ENCODE measurements at places on chromosomes 7 and 10.

- DNase-seq: no peak
Observed at GRCh38 chr10:70232155-70232858, 922 bp downstream of the PPA1 start.

- no peak for DNase-seq
Observed at GRCh38 chr7:129780974-129781927, 169.7 kb downstream of the NRF1 start.

- DNase-seq: peak; percentile 31
Observed at GRCh38 chr7:51139796-51140195, 176.8 kb downstream of the COBL start.

- no peak for DNase-seq
Observed at GRCh38 chr10:129421399-129422010, 45.5 kb upstream of the MGMT start.

DNA sequence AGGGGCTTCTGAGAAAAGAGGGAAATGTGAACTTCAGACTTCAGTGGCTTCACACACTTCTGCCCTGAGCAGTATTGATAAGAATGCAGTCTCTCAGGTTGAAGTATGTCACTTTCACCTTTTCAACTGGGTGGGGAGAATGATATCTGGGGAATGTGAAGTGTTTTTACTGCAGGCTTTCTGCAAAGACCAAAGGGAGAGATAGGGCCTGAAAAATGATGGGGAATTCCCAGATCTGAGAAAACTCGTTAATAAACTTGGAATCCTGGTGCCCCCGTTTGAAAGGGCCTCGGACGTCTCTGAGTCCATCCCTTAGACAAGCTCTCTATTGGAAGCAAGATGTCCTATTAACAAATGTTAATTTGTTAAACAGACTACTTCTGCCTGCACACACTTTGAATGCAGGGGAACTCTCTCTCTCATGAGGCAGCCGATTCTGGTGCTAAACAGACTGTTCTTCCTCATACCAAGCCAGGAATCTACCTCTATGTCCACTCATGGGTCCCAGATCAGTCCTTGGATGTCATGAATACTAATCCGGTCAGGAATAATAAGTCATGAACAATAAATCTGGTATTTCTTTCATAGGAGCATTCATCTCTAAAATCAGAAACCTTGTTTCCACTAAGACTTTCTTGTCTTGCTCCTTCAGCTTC, 193.6 kb downstream of the JCAD start:
- DNase-seq: no peak

DNA sequence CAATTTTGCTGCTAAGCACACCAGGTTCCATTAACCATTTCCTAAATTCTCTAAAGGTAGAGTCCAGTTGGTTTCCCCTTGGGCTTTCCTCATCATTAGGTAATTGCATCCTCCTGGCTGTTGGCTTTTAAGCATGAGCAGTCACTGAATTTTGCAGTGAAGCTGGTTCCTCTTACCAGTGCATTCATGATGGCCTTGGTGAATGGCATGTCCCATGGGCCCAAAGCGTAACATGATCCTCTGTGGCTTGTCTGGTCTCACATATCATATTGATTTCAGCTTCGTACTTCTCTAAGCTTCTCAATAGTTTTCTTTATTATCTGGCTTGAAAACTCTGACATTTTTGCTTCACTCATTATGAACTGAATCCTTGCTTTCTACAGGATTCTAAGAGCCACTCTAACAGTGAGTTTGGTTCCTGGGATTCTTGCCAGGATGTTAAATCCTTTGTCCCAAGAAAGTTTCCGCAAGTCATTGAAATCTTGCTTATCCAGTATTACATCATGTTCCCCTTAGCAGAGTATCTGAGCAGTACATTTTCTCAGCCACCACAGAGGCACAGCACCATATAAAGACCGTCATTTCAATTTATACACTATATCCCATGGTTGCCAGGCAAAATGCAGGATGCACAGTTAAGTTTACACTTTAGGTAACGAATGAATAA, 134.2 kb downstream of the PTN start:
- DNase-seq: no peak

DNA sequence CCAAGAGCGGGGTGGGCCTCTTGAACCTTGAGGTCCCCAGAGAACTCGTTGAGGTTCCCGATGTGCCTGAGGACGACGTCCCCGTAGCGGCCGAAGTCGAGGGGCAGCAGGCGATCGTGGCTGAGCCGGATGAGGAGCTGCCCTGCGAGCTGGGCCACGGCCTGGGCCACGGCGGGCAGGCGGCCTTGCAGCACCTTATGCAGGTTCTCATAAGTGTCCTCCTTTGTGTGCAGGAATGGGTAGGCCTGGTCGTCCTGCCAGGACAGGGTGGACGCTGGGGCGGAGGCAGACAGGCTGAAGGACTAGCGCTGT, 14.2 kb downstream of the TFR2 start:
- no peak for DNase-seq

- peak; percentile 67 for DNase-seq
Observed at GRCh38 chr7:105388356-105389087, at the start of gene SRPK2. Gene SRPK2 (minus strand): TSS chr7:105388921.

GRCh38 chr10:43683451-43684291, 35.0 kb upstream of the ZNF32 start:
- DNase-seq: no peak

DNA sequence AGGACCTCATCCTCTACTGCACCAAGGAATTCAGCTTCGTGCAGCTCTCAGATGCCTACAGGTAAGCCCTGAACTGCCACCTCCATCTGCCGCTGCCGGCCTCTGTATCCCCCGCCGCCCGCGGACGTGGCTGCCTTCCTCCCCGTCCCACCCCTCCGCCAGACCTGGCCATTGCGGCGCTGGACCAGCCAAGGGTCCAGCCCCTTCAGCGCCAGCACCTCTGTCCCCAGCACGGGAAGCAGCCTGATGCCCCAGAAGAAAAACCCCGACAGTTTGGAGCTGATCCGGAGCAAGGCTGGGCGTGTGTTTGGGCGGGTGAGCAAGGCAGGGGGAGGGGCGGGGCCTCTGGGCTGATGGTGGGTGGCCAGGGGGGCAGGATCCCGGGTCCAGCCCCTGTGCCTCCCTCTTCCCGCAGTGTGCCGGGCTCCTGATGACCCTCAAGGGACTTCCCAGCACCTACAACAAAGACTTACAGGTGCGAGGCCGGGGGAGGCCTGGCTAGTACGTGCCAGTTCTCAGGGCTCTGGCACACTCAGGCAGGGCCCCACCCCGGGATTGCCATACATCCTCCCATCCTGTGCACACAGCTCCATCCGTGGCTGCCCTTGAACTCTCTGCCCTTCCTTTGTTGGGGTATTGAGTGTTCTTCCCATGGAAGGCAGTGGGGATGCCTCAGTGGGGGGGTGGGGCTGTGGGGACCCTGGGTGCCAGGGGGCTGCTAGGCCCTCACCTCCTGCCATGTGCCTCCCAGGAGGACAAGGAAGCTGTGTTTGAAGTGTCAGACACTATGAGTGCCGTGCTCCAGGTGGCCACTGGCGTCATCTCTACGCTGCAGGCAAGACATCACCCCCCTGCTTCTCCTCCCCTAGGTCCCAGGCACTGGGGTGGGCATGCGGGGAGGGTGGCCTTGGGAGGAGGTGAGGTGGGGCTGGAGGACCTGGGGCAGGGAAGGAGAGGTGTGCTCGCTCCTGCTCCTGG, 13.5 kb downstream of the ASL start:
- DNase-seq: no peak

- peak; percentile 50 for DNase-seq
Observed at GRCh38 chr7:147276783-147277370, 1160.3 kb downstream of the CNTNAP2 start.

- DNase-seq: peak; percentile 74
Observed at GRCh38 chr10:70880077-70880534, 8.3 kb downstream of the PCBD1 start.

- no peak for DNase-seq
Observed at GRCh38 chr7:42700406-42701327, 211.2 kb downstream of the C7orf25 start.

DNA sequence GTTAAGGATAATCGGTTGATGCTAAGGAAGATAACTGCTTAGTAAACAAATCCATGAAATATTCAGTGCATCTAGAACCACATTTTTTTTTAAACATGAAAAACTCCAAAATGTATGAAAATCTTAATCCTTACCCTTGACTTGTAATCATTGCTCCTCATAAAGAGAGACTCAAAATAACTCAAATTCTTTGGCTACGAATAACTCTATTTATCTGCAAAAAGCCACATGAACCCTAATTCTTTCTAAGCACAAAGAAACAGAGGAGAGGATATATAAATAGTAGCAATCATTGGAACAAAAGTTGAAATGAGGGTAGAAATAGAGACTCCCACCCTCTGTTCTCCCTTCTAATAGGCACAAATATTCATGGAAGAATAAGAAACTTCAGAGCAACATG, 40.2 kb downstream of the ANK3 start:
- no peak for DNase-seq

GRCh38 chr10:11757454-11757820, 15.3 kb downstream of the ECHDC3 start:
- no peak for DNase-seq

DNA sequence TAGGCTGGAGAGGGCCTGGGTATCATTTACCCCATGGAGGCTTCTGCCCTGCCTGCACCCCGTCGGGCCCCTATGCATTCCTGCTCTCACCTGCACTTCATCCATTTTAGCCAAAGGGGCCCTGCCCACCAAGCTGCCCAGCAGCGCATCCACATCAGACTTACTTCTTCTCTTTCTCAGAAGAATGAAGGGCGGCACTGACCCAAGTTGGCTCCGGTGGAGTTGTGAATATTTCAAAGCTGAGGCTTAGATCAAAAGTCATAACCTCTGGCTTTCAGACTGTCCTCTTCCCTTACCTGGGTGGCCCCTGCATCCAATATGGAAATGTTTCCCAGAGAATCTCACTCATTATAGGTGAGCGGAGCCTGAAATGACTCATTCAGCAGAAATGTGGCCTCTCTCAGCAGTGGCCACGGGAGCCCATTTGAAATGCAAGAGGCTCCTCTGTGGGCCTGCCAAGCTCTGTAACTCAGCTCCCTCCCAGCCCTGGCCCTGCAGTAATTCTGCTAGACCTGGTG, 117.6 kb upstream of the TCF7L2 start:
- DNase-seq: no peak

DNA sequence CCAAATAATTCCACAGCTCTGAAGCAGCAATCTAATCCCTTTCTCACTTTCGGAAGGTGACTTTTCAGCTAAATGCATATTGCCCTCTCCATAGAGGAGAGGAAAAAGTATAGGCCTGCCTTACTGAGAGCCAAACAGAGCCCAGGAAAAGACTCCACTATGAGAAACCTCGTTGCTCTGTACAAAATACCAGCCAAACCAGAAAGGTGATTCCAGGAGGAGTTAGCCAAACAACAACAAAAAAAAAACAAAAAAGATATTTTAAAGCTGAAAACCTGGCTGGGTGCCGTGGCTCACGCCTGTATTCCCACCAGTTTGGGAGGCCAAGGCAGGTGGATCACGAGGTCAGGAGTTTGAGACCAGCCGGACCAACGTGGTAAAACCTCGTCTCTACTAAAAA, 70.5 kb downstream of the HOXA1 start:
- no peak for DNase-seq

DNA sequence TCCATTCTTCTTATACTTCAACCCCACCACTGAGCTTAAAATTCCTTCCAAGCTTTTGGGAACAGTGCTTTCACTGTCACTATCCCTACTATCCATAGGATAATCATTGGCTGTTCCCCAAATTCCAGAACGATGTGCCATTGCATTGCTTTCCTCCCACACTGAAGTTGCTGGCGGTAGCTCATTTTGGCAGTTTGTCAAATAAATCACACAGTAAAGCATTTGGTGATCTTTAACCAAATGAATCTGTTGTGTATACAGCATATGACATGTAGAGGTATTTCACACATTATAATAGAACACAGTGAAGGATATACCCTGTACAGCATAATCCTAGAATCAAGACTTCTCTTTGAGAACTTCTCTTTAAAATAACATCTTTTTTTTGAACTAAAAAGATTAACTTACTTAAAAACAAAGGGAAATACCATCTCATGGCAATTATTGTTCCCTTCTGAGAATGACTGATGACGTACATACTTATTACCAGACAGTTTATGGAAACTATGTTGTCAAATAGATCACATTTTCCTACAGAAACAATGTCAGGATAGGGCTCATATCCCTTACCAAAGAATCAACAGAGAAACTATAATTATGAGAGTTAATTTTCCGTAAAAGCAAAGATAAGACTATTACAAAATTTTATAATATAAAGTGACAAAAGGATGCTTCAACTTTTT, 93.6 kb downstream of the CTNNA3 start:
- no peak for DNase-seq

DNA sequence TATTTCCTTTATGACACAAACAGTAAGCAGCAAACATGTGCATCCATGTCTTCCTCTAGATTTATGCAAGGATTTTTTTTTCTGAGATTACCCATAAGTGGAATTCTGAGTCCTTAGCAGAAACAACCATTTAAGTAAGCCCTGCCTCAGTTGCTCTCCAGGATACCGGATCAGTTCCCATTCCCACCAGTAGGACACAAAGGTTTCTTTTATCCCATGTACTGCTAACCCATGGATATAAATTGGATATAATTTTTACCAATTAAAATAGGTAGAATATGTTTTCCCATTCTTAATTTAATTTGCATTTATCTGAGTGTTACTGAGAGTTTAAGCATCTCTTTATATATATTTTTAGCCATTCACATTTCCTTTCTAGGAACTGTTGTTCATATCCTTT, 280.9 kb downstream of the FGFR2 start:
- DNase-seq: no peak

DNA sequence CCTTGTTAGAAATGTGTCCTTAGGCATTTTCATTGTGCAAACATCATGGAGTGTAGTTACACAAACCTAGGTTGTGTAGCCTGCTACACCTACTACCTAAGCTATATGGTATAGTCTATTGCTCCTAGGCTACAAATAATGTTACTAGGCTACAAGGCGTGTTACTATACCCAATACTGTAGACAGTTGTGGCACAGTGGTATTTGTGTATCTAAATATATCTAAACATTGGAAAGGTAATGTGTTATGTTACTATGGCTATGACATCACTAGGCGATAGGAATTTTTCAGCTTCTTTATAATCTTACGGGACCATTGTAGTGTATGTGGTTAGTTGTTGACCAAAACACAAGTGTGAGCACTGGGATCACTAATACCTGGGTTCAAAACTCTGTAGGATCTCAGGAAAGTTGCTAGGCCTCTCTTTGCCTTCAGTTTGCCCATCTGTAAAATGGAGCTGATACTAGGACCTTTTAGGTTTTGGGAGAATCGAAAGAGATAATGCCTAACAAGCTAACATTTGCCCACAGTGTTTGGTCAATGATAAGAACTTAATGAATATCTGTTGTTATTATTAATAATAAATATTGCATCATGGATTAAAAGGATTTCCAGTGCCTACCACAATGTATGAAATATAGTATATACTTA, 2.7 kb downstream of the BICC1 start:
- no peak for DNase-seq

All from NCI-H446 (cell line).